ENCODE measurements at places on chromosomes 3 and 15. TPM values are rescaled to one million over a fixed set of nuclear protein-coding genes. Genes with fewer than 3 reads are reported as not detected.

GRCh38 chr3:149989307-149989706 is 18.6 kb upstream of the PFN2 start:
- no peak for ATAC-seq
- no peaks in the 10 kb centered on the region for H3K4me1 ChIP-seq
- H3K27ac ChIP-seq: no peak overlapping the region
- no peaks in the 10 kb centered on the region for H3K36me3 ChIP-seq

DNA sequence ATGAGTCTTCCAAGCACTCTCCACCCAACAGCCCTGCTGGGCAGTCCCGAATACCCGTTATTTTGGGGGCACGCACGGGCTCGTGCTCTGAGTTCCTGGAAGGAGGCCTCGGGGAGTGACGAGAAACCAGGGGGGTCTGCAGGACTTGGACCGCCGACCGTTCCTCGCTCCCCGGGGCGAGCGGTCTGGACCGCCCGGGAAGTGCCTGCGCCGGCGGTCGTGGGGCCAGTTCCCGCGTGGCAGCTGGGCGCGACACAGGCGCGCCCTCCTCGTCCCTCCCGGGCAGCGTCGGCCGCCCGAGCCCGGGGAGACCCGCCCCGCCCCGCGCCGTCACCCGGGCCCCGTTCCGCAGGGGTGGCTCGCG is 387 bp downstream of the GNB4 start:
- peaks cover 6% of the 10 kb centered on the region for H3K4me1 ChIP-seq
- no peak overlapping the region for H3K27ac ChIP-seq
- ATAC-seq: no peak
- no peaks in the 10 kb centered on the region for H3K36me3 ChIP-seq
- H3K27me3 ChIP-seq: peaks cover 60% of the 10 kb centered on the region

DNA sequence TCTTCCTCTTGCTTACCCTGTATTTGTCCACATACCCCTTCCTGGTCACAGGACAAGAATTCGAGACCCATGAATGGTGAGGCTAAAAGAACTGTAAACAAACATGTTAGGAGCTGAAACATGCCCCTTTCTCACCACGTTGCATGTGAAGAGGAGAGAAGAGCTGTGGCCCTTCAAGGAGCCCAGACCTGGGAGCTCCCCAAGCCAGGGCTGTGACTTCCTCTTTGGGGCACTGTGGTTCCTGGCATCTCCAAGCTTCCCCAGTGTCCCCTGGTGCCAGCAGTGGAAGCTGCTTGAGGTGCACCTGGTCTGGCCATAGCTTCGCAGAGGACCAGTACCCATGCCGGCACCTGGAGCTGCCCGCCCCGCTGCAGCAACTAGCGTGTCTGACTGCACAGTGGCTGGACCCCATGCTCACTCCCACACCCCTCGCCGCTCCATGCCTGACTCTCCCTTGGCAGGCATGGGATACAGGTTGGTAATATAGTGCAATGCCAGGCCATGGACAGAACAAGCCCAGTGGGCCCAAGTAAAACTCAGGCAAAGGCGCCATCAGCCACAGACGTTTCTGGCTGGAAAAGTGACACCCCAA is 9.9 kb downstream of the SPCS1 start:
- no peak overlapping the region for H3K27ac ChIP-seq
- no peaks in the 10 kb centered on the region for H3K27me3 ChIP-seq

- no peak for ATAC-seq
- H3K27me3 ChIP-seq: peaks cover 15% of the 10 kb centered on the region
Observed at GRCh38 chr15:62641825-62642224, 400.7 kb upstream of the TPM1 start.

GRCh38 chr15:35519541-35520149 is 26.3 kb downstream of the DPH6 start:
- H3K4me3 ChIP-seq: no peak overlapping the region
- H3K27me3 ChIP-seq: no peaks in the 10 kb centered on the region
- H3K4me1 ChIP-seq: no peaks in the 10 kb centered on the region

- H3K27ac ChIP-seq: no peak overlapping the region
- H3K27me3 ChIP-seq: no peaks in the 10 kb centered on the region
- H3K36me3 ChIP-seq: no peaks in the 10 kb centered on the region
- peaks cover 26% of the 10 kb centered on the region for H3K4me1 ChIP-seq
- no peak for ATAC-seq
Observed at GRCh38 chr15:98745179-98745578, 96.8 kb downstream of the IGF1R start.

DNA sequence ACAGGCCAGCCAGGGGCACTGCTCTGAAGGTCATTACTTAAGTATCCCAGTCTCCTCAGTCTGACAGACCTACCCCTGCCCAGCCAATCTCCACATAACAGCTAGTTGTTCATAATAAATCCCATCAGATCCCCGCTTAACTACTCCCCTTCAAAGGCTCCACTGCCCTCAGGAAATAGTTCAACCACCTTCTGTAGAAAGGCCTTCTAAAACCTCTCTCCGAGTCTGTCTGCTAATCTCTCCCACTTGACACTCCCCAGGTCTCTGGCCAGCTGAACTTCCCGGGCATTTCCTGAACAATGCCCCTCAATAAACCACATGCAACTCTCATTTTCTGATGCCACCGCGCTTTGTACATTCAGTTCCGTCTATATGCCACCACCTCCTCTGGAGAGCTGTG is 6.0 kb downstream of the PRC1 start:
- H3K27me3 ChIP-seq: no peaks in the 10 kb centered on the region
- ATAC-seq: no peak
- H3K27ac ChIP-seq: no peak overlapping the region
- peaks cover 34% of the 10 kb centered on the region for H3K36me3 ChIP-seq
- H3K4me1 ChIP-seq: peaks cover 22% of the 10 kb centered on the region
- H3K4me3 ChIP-seq: peak overlapping the region; percentile 6

GRCh38 chr15:70378126-70379031 is 280.7 kb upstream of the TLE3 start:
- no peak overlapping the region for H3K4me3 ChIP-seq
- H3K27me3 ChIP-seq: peaks cover 17% of the 10 kb centered on the region
- no peaks in the 10 kb centered on the region for H3K4me1 ChIP-seq

- no peak overlapping the region for H3K27ac ChIP-seq
- no peak overlapping the region for H3K4me3 ChIP-seq
- no peaks in the 10 kb centered on the region for H3K36me3 ChIP-seq
- H3K27me3 ChIP-seq: peaks cover 6% of the 10 kb centered on the region
Observed at GRCh38 chr3:65723011-65723410, 315.7 kb downstream of the MAGI1 start.

GRCh38 chr15:85497172-85497569 is 116.8 kb downstream of the AKAP13 start:
- H3K36me3 ChIP-seq: no peaks in the 10 kb centered on the region
- no peak overlapping the region for H3K4me3 ChIP-seq
- peaks cover 45% of the 10 kb centered on the region for H3K4me1 ChIP-seq
- no peak overlapping the region for H3K27ac ChIP-seq
- no peaks in the 10 kb centered on the region for H3K27me3 ChIP-seq

DNA sequence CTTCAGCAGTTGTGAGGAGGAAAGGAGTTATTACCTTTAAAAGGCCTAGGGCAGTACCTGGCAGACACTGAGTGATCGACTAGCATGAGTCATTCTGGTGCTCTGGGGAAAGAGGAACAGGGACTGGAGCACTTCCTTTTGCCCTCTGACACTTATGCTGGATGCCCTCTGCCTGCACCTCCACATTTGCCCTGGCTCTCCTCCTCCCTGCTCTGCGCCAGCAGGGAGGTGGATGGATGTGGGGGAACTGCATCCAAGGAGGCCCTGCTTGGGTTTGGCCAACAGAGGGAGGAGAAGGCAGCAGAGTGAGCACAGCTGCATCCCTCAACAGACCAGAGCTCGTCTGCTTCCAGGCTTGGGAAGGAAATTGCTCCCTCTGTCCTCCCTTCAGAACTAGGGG is 75.0 kb downstream of the SEMA5B start:
- ATAC-seq: no peak
- H3K27ac ChIP-seq: no peak overlapping the region
- H3K4me3 ChIP-seq: no peak overlapping the region
- peaks cover 10% of the 10 kb centered on the region for H3K27me3 ChIP-seq

GRCh38 chr15:97012986-97013385 is 682.5 kb downstream of the NR2F2 start:
- no peaks in the 10 kb centered on the region for H3K27me3 ChIP-seq
- no peaks in the 10 kb centered on the region for H3K4me1 ChIP-seq
- H3K36me3 ChIP-seq: no peaks in the 10 kb centered on the region

DNA sequence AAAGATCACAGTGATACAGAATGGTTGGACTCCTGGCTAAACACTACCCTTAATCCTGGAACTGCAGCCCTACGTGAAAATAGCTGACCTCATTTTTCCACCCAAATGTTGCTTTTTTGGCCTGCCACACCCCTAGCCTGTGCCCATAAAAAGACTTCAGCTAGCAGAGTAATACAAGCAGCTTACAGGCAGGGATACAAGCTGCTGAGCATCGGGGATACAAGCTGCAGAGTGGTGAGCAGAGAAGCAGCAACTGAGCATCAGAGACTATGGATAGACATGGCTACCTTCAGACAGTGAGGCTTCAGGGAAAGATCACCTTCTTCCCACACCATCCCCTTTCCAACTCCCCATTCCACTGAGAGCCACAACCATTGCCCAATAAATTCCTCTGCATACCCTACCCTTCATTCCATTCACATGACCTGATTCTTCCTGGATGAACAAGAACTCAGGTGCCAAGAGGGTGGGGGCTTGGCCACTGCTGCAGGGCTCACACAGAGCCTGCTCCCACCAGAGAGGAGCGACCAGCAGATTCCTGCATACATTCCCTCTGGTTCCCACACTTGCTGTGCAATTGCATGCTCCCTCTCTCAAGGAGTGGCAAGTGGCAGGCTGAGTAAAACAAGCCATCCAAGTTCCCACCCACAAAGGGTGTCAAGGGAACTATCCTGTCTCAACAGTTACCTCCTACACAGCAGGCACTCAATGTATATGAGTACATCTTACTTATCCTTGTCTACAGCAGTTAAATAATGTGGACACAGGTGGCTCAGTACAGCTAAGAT is 217.5 kb downstream of the ALCAM start:
- no peak overlapping the region for H3K27ac ChIP-seq
- no peaks in the 10 kb centered on the region for H3K36me3 ChIP-seq
- no peaks in the 10 kb centered on the region for H3K27me3 ChIP-seq
- no peak for ATAC-seq

GRCh38 chr3:197337656-197338055 is 39.2 kb upstream of the DLG1 start:
- no peak for ATAC-seq
- H3K27me3 ChIP-seq: no peaks in the 10 kb centered on the region
- no peak overlapping the region for H3K27ac ChIP-seq
- no peak overlapping the region for H3K4me3 ChIP-seq
- no peaks in the 10 kb centered on the region for H3K4me1 ChIP-seq
- no peaks in the 10 kb centered on the region for H3K36me3 ChIP-seq

GRCh38 chr3:8157640-8158039 is 344.0 kb upstream of the LMCD1 start:
- no peaks in the 10 kb centered on the region for H3K36me3 ChIP-seq
- H3K27me3 ChIP-seq: peaks cover 6% of the 10 kb centered on the region
- ATAC-seq: no peak
- no peaks in the 10 kb centered on the region for H3K4me1 ChIP-seq

GRCh38 chr3:128278130-128278529 is 124.8 kb downstream of the EEFSEC start:
- no peaks in the 10 kb centered on the region for H3K4me1 ChIP-seq
- no peak for ATAC-seq
- H3K36me3 ChIP-seq: no peaks in the 10 kb centered on the region
- H3K4me3 ChIP-seq: no peak overlapping the region
- H3K27me3 ChIP-seq: no peaks in the 10 kb centered on the region
- peak overlapping the region; percentile 3 for H3K27ac ChIP-seq

GRCh38 chr3:34683851-34684250 is 885.4 kb downstream of the PDCD6IP start:
- ATAC-seq: no peak
- no peak overlapping the region for H3K27ac ChIP-seq
- H3K36me3 ChIP-seq: no peaks in the 10 kb centered on the region
- no peaks in the 10 kb centered on the region for H3K4me1 ChIP-seq
- no peaks in the 10 kb centered on the region for H3K27me3 ChIP-seq
- H3K4me3 ChIP-seq: no peak overlapping the region

DNA sequence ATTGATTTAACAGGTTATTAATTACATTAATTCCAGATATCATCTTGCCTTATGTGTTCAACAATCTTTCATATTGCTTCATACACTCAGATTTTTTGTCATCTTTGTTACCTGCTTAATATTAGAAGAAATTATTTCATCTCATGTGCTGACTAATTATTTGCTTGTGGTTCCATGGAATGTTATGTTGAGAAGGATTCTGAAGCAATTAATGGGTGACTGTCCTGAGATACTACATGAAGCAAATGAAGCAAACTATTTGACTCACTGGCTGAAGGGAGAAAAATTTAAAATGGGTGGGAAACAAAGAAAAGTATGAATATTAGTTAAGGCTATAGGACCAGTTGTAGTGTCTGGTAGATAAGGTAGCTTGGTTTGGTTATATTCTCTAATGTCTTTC is 443.8 kb upstream of the EPHA6 start:
- ATAC-seq: no peak
- no peaks in the 10 kb centered on the region for H3K27me3 ChIP-seq
- no peaks in the 10 kb centered on the region for H3K36me3 ChIP-seq
- no peak overlapping the region for H3K27ac ChIP-seq
- no peaks in the 10 kb centered on the region for H3K4me1 ChIP-seq
- H3K4me3 ChIP-seq: no peak overlapping the region

DNA sequence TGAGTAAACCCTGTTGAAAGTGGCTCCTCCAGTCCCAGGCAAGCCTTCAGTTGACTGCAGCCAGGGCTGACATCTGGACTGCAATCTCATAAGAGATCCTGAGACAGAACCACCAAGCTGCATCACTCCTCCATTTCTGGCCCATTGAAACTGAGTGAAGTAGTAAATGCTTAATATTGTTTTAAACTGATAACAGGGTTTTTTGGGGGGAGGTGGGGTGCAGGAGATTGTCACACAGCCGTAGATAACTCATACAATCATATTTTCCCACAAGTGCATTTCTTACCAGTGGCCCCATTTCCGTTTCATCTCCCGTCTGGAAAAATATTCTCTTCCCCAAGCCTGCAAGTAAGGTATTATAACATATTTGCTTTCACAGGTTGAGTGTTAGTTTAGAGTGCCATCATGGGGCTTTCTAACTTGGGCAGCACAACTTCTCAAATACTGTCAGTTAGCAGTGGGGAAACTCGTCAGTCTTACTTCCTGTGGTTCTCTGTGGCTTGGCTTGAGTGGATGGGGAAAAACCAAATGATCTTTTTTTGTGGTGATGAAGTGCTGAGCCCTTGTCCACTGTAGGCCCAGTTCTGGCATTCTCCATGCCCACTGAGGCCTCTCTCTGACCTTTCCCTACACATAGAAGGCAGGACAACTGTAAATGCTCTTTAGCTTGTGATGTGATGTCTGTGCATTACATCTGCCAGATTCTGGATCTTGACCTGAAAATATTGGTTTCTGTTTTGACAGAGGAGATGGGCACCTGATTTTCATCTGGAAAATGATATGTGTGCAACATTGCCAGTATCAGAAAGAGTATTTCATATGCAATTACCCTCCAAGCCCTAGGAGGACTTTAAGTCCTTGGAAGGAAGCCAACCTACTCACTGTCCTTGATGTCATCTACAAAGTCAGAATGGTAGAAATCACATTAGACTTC is 90.1 kb upstream of the BHLHE40 start:
- H3K27me3 ChIP-seq: no peaks in the 10 kb centered on the region
- peak; percentile 95 for ATAC-seq
- peaks cover 17% of the 10 kb centered on the region for H3K4me1 ChIP-seq
- peak overlapping the region; percentile 57 for H3K4me3 ChIP-seq

The GPR62 gene
- not detected for total RNA-seq

The COL8A1 gene
- total RNA-seq: 0.09 TPM

The OXTR gene
- 3.6 TPM for total RNA-seq

The CADPS gene
- not detected for total RNA-seq

The POC1A gene
- total RNA-seq: 28.1 TPM

The VWA5B2 gene
- total RNA-seq: not detected

The FSIP1 gene
- 0.34 TPM for total RNA-seq

Measured in activated T-helper 17 cell treated with anti-CD3 and anti-CD28 coated beads, Interleukin-2, amount 50 U/mL, for 72 hours (primary cell).